ENCODE measurements at places on chromosomes 5 and 9.

GRCh38 chr5:59893429-59894227 lies at the start of gene PDE4D:
Gene PDE4D, minus strand, starts transcription at chr5:59893726.
- DNase-seq = peak; percentile 22

GRCh38 chr9:128912270-128912853 lies 8.4 kb upstream of the PHYHD1 start:
- DNase-seq = no peak

GRCh38 chr5:101860563-101860962 lies 435.5 kb downstream of the SLCO4C1 start:
- DNase-seq = no peak

- no peak for DNase-seq
These were observed 297.2 kb downstream of the DRD1 start for GRCh38 chr5:175146733-175147132.

GRCh38 chr5:43065387-43065947 lies 25.3 kb upstream of the ANXA2R start:
- peak; percentile 55 for DNase-seq

DNA sequence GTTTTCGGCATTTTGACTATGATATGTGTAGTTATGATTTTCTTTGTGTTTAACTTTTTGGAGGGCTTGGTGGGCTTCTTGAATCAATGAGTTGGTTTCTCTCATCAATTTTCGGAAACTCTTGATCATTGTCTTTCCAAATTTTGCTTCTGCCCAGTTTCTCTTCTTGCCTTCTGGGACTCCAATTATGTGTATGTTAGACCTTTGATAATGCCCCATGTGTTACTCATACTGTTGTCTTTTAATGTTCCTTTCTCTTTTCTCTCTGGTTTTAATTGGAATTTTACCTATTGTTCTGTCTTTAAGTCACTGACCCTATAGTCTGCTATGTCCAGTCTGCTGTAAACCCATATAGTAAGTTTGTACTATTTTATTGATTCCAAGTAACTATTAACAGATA lies 41.5 kb downstream of the KCNIP1 start:
- DNase-seq = no peak

DNA sequence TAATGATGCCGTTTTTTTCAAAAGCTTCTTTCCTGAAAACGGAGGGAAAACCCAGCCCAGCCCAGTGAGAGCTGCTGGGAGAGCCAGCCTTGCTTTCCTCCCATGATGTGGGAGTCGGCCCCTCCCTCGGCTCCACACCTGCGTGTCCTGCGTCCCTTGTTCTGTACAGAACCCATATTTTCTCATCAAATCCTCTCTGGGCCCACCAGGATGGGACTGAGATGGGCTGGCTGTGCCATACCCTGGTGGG lies 8.9 kb downstream of the FLT4 start:
- DNase-seq = no peak

DNA sequence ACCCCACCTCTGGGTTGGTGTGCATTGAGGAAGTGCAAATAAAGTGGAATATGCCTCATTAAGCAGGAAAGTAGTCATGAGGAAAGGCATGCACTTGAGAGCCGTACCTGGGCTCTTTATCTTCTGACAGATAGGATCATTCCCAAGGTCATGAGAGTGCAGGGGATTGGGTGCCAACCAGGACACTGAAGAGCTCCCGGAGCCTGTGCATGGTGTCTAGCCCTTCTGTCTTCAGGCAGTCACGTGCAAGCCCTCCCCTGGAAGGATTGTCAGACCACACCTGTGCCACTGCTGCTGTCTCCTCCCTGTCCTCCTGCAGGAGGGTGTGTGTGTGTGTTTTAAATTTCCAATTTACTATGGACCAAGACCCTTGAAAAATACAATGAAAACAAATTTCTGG lies 69.6 kb downstream of the PDE8B start:
- no peak for DNase-seq

GRCh38 chr9:111759762-111760639 lies 34.7 kb downstream of the SHOC1 start:
- DNase-seq = peak; percentile 49

DNA sequence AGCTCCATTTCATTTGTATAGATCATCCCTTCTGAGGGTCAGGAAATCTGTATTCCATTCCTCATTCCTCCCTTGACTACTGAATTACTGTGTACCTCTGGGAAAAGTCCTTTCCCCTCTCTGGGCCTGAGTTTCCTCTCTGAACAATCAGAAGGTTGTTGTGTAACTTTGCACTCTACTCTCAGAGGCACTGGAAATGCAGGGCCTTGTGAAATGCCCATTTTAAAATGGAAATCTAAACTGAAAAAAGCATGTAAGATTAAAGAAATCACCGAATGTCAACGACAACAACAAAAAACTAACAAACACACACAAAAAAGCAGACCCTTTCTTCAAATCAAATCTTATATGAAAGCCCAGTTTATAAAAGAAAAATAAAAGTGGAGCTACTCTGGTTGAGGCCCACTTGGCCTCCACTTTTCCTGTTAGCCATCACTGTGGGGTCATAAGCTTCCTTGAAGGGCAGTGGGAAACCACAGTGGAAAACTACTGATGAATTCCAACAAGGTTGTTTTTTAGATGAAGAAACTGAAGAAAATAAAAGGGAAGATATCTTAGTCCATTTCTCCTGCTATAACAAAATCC lies 21.6 kb upstream of the GRPEL2 start:
- no peak for DNase-seq

DNA sequence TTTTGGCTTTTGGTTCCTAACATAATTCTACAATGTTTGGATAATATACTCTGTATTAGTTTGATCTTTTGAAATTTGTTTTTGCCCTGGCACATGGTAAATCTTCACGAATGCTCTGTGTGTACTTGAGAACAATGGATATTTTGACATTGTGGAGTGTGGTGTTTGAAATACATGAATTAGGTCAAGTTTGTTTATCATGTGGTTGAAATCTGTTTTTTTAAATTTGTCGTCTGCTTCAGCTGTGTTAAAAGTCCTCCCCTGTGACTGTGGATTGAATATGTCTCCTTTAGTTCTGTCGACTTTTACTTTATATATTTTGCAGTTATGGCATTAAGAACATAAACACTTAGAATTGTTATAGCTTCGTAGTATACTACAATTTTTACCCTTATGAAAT lies 60.3 kb downstream of the DUSP1 start:
- DNase-seq = no peak

GRCh38 chr9:16505199-16505598 lies 365.3 kb downstream of the BNC2 start:
- no peak for DNase-seq

DNA sequence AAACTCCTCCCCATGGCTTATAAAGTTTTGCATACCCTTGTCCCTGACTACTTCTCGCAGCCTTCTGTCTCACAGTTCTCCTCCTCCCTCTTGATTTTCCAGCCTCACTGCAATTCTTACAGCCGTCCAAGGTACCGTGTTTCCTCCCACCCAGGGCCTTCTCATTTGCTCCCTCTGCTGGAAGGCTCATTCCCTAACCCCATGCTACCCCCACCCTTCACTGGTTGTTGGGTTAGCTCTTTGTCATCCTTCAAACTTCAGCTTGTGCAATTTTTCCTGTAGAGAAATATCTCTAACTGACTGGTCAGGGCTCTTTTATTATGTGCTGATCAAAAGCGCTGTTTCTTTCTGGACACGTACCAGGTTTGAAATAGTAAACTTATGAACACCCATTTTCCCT lies 329.2 kb downstream of the EBF1 start:
- peak; percentile 8 for DNase-seq

DNA sequence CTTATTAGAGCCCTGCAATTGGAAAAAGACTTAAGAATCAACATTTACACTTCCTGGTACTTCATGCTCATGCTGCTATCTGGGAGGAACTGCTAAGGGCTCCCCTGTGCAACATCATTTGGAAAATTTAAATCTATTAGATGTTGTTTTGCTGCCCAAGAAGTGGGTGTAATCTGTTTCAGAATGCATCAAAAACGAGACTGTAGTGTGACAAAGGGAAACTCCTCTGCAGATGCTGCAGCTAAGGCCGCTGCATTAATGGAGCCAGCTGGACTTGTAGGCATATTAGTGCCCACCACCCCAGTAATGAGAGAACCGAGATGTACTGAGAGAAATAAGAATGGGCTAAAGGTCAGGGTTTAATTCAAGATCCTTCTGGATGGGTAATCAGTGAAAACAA lies 11.1 kb upstream of the PAIP1 start:
- DNase-seq = no peak

DNA sequence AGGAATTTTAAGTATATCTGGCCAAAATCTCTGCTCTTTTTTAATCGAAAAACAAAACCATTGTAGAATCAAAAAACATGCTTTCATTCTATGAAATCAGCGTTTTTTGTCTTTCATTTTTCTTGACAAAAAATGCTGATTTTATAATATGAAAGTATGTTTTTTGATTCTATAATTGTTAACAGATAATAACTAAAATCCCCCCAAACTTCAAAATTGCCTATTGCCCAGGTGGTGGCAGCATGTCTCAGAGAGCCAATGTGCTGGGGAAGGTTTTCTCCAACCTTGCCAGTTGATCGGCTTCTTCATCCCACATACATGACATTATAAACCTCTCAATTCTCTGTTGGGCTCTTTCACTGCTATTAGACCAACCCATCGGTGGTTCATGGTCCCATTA lies 5.1 kb upstream of the SMIM15 start:
- peak; percentile 74 for DNase-seq

DNA sequence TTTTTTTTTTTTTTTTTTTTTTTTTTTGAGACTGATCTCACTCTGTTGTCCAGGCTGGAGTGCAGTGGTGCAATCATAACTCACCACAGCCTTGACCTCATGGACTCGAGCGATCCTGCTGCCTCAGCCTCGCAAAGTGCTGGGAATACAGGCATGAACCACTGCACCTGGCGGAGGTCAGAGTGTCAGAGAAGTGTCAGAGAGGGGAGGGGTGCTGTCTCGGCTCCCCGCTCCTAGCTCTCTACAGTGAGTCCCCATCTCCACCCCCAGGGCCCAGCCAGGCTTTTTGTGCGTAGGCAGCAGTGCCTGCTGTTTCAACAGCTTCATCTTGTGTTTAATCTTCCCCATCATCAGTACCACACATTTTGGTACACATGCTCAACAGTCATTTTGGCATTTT lies 38.3 kb downstream of the SAR1B start:
- DNase-seq = peak; percentile 24

GRCh38 chr9:106954974-106955850 lies 92.2 kb downstream of the ZNF462 start:
- DNase-seq = no peak

DNA sequence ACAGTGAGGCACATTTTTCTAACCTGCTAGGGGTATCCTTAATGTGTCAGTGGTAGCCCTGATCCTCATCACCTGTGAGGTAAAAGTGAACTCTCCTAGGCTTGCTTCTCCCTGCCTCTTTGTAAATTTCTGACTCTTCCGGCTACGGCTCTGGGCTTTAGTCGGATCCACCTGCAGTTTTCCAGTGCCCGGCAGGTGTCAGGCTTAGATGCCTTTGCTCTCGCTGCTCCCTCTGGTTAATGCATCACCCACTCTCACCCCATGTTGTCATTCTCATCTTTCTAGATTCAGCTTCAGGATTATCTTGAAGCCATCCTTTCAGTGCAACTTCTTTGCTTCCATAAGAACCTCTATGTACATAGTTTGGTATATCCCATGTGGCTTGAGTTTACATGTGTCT lies 3.6 kb downstream of the CEP78 start:
- DNase-seq = no peak

DNA sequence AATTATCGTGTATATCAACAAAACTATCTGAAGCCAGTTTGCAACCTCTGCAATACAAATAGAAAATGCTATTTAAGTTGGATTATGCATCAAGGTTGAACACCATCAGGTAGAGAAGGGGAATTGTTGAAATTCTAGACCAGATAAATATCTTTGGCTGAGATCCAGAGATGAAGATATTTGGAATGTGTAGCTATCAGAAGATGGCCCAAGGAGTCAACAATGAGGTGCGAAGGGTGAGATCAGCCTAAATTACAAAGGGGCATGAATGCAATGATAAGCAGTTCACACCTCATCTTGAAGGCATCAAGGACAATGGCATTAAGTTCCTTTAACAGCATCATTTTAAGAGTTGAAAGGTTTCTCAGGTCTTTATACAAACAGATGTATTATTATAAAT lies 572.1 kb upstream of the DMAC1 start:
- no peak for DNase-seq

- DNase-seq = no peak
These were observed 108.7 kb upstream of the NFIL3 start for GRCh38 chr9:91532325-91532724.

DNA sequence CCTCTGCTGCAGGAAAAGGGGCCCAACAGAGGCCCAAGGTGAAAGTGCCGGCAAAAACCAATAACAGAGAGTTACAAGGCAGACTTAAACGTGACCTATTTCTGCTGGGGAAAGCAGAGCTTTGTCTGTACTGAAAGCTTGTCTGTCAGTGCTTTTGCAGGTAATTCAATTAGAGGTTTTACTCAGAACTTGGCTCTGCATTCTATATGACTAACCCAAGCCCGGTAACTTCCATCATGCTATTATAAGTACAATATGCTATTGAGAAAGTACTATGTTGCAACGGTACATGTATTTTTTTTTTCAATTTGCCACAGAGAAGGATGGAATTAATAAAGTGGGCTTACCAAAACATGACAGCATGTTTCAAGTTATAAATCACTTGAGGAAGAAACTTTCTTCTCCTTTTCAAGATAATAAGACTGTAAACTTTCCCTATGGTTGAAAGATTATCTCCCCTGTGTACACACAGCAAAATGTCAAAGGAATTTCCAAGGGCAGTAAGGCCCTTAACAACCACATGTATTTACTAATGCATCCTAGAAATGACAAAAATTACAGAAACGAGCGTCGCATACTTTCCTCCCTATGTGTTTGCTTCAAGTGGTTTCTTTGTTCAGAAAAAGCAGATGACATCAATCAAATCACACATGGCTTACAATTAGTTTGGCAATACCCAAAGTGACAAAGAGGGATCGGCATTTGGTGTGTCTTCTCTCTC lies 282.4 kb downstream of the EFNA5 start:
- DNase-seq = peak; percentile 30

- DNase-seq = no peak
These were observed 16.4 kb upstream of the MARCHF6 start for GRCh38 chr5:10337107-10337506.

DNA sequence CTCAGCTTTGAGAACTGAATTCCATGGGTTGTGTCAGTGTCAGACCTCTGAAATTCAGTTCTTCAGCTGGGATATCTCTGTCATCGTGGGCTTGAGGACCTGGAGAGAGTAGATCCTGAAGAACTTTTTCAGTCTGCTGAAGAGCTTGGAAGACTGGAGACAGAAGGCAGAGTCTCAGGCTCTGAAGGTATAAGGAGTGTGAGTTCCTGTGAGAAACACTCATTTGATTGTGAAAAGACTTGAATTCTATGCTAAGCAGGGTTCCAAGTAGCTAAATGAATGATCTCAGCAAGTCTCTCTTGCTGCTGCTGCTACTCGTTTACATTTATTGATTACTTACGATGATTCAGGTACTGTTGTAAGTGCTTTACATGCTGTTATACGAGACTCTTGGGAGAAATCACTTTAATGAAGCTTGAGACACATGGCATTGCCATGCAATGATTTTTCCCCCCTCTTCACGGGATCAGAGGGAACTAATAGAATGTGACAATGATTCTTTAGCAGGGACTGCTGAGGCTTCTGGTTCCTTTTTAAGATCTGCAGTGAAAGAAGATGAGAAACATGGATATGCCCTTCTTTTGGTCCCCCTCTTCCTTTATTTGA lies 63.8 kb downstream of the PTTG1 start:
- no peak for DNase-seq

Measured in RPMI8226 (cell line).